NCI-H187 (cell line): ENCODE measurements at places on chromosomes 2 and 18.

- no peak for DNase-seq
Measured at GRCh38 chr2:120105360-120105759, 92.5 kb downstream of the EPB41L5 start.

GRCh38 chr2:68828887-68829708, 42.1 kb downstream of the BMP10 start:
- DNase-seq, result no peak

GRCh38 chr18:7576685-7577084, 9.6 kb downstream of the PTPRM start:
- DNase-seq, result no peak

DNA sequence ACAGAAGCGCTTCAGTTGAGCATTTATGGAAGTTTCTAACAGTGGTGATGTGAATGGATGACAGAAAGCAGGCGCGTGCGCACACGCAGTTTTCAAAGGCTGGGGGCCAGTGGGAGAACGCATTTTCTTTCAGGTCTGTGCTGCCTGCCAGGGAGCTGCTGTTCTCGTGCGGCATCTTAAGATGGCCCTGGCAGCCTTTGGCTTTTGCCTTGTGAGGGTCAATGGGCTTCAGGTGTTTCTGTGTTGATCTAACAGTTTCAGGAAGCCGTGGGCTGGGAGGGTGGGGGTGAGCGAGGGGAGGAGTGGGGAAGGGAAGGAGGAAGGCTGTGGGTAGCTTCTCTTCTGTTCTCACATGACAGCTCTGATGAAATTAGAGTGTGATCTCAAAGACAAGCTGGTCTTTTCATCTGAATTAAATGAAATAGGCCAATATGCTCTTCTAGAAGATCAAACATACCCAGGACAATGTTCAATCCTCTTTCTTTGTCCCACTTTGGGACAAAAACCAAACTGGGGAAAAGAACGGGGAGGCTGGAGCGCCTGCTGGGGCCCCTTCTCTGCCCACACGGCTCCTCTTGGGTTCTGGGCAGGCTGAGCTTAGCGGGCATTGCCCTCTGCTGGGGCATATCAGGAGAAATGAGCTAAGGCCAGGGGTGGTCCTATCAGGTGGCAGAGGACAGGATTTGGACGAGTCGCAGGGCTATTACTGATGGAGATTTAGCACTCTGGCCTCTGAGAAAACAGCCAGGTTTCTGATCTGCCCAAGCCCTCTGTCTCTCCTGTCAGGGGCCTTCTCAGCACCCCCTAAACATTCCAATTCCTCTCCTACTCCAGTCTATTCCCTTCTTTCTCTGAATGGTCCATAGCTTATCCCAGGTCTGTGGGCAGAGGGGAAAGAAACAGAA, 126.2 kb upstream of the LGALSL start:
- no peak for DNase-seq

GRCh38 chr2:61978522-61978921, 73.0 kb downstream of the COMMD1 start:
- no peak for DNase-seq

DNA sequence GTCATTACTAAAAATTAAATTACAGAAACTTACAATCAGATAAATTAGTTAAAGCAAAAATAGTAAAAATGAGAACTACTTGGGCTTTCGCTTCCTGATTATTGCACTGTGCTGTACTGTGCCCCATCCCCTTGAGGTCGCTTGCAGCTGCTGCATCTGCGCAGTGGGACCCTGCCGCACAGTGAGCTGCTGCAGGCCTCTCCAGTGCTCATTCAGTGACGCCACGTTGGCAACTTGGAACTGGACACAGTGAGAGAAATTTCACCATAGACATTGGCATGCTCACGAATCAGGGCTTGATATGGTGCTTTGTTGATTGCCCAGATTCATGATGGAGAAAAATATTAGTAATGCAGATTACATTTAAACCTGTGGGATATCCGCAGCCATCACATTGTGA, 290.8 kb upstream of the MYT1L start:
- DNase-seq, result no peak

GRCh38 chr2:229443141-229443540, 172.1 kb upstream of the PID1 start:
- no peak for DNase-seq

- no peak for DNase-seq
Measured at GRCh38 chr2:179263446-179264367, 925 bp downstream of the SESTD1 start.

DNA sequence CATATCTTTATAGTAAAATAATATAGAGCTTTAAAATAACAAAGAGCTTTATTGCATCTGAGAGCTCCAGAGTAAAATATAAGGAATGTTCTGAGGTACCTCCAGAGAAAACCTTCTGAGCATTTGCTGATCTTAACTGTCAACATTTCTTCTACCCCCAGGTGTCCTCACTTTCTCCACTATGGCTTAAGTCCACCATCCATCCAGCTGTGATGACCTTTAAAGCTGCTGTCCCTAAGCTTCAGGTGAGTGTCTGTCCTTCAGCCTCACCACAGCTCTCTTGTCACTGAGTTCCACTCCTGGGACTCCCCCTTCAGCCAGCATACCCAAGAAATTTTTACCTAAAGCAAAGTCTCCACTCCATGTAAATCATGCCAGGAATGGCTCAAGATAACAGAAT, 137.9 kb downstream of the MYO5B start:
- no peak for DNase-seq

DNA sequence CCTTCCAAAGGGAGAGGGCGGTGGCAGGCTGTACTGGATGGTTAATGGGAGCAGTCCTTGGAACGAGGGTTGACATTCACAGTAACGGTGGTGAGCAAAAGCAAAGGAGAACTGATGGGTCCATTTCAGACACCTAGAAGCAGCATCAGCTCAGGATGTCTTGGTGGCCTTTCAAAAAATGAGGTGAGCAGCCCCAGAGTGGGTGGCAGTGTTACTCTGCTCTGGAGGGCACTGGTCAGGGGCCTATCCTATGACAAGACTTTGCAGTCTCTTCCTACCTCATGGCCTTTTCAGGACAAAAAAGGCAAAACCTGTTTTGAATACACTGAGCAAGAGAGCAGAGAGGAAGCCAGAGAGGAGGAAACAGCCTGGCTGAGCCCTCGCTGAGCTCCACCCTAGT, 23.5 kb downstream of the CAPN14 start:
- no peak for DNase-seq

DNA sequence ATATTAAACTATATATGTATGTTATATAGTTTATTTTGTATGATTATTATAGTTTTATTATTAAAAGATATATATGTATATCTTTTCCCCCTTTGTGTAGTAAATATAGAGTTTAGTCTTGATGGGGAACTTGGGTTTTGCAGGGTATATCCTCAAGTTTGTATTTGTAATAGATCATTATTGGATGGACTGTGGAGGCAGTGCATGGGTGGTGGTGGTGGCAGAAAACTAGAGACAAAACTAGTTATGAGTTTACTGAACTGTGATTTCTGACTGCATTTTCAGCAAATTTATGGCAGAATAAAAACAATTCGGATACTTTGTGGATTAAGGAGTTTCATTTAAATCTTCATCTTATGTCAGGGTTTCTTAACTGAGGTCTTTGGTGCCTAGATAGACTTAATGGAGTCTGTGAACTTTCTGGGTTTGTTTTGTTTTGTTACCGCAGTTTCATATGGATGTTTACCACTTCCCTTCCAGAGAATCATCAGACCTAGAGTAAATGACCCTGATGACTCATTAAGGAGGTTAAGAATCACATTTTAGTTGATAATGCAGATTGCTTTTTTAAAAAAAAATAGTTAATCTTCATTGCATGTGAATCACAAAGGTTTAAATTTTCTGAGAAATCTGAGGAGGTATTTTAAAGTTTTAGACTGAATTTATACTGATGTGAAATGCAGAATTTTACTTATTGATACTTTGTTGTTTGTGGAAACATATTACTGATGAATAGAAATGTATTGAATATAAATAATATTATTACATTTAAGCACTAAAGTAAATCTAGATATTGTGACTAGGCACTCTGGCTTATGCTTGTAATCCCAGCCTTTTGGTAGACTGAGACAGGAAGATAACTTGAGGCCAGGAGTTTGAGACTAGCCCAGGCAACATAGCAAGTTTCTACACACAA, 14.5 kb downstream of the EPC2 start:
- DNase-seq, result no peak

GRCh38 chr2:203578759-203579643, 43.9 kb upstream of the RAPH1 start:
- DNase-seq, result no peak

DNA sequence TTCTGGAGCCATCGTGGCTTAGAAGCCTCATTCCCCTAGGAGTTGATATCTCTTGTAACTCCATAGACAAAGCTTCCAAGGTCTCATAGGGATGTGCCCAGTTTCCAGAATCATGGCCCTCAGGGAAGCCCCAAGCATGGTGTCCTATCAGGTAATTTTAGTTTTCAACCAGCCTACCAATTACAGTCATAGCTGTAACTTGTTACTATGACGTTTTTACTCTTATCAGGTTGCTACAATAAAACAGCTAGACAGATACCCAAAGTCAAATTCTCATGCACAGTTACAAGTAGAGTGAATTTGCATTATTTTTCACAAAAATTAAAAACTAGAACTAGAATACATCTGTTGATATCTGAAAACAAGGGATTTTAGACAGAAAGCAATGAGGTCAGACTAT, 8.9 kb downstream of the LYPD6 start:
- no peak for DNase-seq

DNA sequence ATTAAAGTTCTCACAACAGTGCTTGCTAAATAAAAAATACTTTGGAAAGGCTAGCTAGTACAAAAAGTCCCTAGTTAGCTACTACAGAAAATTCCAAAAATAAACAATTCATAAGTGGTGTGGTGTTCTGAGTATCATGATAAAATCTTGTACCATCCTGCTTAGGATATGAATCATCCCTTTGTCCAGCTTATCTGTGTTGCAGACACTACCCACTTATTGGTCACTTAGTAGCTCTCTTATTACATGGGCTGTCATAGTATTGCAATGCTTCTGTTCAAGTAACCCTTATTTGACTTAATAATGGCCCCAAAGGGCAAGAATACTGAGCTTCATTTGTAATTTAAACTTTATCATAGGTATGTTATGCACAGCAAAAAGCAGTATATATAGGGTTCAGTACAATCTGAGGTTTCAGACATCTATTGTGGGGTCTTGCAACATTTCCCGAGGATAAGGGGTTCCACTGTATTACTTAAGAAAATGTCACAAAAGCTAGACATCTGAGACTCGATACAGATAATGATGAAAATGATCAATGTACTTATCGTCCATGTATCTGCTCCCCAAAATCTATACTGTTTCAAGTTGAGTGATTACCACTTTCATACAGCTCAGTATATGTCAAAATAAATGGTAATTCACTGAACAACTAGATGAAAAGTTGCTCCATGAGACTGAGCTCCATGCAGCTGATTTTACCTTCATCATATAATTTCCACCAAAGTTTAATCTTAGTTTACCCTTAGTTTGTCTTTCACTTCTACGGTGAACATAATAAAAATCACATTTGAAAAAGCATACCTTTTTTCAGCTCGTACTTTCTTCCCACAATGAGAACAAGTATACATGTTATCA, 93.8 kb downstream of the C2orf74 start:
- DNase-seq, result no peak

DNA sequence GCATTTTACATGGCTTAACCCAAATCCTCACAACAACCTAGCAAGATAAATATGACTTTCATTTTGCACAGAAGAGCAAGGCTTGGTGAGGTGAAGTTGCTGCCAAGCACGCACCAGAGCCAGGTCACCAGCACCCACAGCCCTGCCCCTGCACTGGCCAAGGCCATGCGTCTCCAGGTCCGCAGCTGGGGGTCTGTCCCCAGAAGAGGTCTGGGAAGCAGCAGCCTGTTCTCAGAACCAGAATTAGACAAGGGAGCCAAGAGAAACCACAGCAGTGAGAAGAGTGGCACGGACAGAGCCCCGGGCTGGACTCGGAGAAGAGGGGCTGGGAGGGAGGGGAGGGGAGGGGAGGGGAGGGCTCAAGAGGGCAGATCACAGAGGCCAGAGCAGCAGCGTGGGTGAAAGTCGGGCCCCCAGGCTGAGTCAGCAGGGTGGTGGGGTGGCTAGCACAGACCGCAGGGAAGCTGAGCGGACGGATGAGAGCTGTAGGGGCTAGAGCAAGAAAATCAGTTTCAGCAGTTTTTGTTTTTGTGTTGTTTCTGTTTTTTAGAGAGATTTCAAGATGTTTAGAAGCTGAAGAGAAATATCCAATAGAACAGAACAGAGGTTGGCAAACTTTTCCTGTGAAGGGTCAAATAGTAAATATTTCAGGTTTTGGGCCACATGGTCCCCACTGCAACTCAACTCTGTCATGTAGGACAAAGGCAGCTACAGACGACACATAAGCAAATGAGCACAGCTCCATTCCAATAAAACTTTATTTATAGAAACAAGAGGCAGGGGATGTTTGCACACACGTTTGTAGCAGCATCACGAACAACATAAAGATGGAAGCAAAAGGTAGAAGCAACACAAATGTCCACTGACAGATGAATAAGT, 7.4 kb upstream of the MTERF4 start:
- no peak for DNase-seq

DNA sequence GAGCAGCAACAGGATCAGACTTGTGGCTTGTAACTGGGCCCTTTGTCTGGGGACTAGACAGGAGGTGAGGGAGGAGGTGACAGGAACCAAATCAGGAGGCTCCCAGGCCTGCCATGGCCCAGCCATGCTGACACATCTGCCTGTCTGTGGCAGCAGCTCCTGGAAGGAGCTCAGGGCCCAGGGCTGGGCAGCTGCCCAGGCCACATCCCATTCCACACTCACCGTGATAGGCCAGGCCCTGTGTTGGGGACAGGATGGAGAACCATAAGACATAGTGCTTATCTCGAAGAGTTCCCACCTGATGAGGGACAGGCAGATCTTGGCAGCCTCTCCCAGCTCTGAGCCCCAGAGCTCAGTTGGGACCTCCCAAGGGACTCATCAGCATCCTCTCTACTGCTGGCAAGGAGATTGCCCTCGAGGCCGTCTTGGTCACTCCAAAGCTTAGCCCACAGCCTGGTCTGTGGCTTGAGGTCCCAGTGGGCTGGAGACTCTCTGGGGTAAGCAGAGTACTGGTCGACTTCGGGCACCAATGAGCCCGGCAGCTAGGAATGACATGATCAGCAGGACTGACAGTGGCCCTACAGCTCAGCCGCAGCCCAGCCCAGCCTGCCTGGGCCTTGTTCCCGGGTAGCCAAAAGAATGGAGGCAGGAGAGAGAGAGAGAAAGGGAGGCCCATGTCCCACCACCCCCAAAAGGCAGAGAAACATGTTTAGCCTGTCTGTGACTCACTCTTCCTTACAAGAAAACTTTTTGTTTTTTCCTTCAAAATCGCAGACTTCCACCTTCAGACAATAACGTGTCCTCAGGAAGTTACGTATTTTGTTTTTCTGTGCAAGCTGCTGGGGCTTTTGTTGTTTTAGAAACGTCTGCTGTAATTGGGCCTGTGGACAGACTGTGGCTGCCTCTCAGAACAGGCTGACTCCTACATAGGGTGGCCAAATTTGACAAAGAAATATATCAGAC, 82.1 kb downstream of the HS1BP3 start:
- DNase-seq, result no peak

- no peak for DNase-seq
Measured at GRCh38 chr2:160432633-160433032, 61.0 kb downstream of the RBMS1 start.

GRCh38 chr2:160942476-160943142, 217.6 kb upstream of the TANK start:
- DNase-seq, result no peak
